Activated CD4-positive, alpha-beta T cell treated with anti-CD3 and anti-CD28 coated beads, Interleukin-2, amount 50 U/mL, for 4 hours (primary cell): ENCODE measurements at places on chromosomes 6 and 20.

DNA sequence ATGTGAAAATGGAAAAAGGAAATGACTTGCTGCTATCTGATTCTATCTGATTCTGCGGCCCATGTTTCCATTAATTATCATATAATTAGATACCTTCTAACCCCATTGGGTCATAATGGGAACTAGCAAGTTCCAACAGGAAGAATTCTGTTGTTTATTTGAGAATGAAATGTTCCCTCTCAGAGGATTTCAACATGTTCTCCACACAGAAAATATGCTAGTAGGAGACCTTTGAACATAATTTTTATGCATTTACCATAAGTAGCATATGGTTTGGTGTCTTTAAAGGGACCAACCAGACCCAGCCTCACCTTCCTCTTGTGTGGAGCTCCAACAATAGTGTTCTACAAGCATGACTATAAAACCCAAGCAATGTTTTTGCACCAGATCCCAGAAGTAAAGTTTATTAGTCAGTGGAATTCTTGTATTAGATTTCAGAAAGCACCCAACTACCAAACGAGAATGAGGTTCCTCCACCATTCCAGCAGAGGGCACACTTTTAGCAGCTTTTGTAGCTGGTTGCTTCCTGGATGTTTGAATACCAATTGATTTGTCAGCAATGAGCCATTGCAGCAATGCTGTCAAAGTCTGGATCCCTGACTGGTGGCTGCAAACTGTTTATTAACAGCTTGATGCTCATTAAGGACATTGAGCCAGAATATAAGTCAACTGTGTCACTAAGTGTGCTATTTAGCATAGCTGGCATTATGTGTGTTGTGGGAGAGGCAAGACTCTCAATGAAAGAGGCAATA, 143.6 kb upstream of the GJE1 start:
- no peak for DNase-seq

DNA sequence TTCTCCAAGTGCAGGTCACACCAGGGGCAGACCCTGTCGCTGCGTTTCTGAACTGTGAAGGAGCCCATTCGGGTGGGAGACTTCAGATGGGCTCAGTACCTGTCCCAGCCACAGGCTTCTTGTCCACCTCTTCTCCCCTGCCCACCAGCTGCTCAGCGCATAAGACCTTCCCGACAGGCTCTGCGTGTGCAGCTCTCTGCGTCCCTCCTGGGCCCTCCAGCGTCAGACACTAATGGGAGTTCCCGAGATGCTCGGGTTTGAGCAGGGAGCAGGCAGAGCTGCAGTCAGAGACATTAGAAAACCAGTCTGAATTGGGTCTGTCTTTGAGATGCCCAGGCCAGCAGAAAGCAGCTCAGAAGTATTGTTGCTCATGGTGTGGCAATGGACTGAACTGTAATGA, 50.4 kb downstream of the TCP11 start:
- no peak for DNase-seq

- no peak for DNase-seq
These were observed 11.8 kb upstream of the GPR6 start for GRCh38 chr6:109966299-109966698.

- no peak for DNase-seq
These were observed 657.5 kb upstream of the GJE1 start for GRCh38 chr6:141475259-141475658.

- no peak for DNase-seq
These were observed 130.0 kb upstream of the SGK1 start for GRCh38 chr6:134447883-134448387.

DNA sequence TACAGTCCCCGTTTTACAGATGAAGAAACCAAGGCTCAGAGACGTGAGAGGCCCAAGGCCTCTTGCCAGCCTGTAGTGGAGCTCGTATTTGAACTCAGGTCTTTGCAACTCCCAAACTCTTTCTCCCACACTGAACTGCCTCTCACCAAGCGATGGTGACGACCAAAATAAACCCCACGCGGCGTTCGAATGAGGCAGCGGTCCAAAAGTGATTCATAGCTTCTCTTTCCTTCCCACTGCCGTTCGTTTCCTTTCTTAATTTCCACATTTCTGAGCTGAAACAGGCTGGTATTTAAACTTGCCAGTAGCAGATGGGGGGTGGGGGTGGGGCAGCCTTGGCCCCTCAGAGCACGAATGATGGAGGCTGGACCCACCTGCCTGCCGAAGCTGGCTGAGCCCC, 252.9 kb upstream of the KCNG1 start:
- DNase-seq = no peak

- DNase-seq = no peak
These were observed 15.2 kb downstream of the PSMG4 start for GRCh38 chr6:3273707-3274521.

- DNase-seq = no peak
These were observed 35.5 kb downstream of the SCP2D1 start for GRCh38 chr20:18849131-18849530.

GRCh38 chr6:115456848-115457247, 603.8 kb downstream of the FRK start:
- DNase-seq = no peak

DNA sequence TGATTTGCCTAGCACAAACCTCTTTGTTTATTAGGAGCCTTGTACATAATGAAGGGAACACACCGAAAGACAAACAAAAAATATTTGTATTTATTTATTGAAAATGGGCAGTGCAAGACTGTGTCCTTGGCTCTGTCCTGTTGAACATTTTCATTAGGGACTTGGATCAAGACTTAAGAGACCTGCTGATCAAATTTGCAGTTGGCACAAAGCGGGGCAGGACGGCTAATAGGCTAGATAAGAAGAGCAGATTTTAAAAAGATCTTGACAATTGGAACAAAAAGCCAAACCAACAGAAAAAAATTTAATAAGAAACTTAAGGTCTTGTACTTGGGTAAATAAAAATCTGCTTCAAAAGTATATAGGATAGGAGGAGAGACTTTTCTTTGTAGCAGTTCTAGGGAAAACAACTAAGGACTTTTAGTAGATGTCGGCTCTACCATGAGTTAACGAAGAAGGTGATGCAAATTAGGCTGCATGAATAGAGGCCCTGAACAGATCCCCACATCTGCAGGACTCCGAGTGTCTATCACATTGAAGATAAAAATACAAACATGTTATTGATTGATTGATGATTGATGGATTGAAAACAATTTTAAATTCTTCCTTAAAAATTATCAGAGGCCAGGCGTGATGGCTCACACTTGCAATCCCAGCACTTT, 124.1 kb upstream of the SPACA1 start:
- DNase-seq = no peak

DNA sequence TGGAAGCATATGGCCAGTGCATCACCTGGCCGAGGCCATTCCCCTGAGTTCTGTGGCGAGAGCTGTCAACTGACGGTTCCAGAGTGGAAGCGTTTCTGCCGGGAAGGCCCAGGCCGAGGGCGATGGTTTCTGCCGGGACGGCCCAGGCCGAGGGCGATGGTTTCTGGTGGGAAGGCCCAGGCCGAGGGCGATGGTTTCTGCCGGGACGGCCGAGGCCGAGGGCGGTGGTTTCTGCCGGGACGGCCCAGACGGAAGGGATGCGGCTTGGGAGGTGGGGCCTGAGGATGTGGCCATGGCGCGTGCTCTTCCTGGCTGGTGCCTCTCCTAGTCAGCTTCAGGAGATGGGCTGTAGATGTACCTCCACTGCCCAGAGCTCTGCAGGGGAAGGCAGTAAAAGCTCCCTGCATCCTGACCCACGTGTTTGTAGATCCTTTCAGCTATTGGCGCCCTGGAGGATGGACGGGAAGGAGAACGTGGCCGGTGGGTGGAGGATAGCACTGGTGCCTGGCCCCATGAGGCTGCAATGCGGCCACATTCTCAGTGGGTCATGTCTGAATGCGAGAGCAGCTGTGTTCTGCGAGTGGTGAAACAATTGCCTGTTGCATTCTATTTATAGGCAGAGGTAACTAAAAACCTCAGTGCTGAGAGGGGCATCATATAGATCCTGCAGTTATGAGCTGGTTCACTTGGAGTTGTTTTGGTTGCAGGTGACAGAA, 12.8 kb downstream of the TPD52L2 start:
- DNase-seq = no peak

GRCh38 chr6:147209762-147210449, 5.7 kb downstream of the STXBP5 start:
- no peak for DNase-seq

GRCh38 chr6:36701401-36701991, 3.9 kb downstream of the RAB44 start:
- no peak for DNase-seq

DNA sequence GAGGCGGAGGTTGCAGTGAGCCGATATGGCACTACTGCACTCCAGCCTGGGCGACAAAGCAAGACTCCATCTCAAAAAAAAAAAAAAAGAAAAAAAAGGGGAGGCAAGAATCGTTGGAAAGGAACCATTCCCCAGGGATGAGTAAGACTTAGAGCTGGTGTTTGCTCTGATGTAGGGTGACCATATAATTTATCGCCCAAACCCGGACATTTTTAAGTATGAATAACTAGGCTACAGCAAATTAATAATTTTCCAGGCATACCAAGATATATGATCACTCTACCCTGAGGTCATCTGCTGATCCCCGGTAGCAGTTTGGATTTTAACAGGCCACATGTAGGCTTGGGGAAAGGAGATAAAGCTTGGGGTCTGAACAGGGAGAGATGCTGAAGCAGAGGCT, 260.9 kb downstream of the BTBD9 start:
- DNase-seq = no peak

GRCh38 chr20:16846006-16846405, 97.8 kb downstream of the OTOR start:
- no peak for DNase-seq

DNA sequence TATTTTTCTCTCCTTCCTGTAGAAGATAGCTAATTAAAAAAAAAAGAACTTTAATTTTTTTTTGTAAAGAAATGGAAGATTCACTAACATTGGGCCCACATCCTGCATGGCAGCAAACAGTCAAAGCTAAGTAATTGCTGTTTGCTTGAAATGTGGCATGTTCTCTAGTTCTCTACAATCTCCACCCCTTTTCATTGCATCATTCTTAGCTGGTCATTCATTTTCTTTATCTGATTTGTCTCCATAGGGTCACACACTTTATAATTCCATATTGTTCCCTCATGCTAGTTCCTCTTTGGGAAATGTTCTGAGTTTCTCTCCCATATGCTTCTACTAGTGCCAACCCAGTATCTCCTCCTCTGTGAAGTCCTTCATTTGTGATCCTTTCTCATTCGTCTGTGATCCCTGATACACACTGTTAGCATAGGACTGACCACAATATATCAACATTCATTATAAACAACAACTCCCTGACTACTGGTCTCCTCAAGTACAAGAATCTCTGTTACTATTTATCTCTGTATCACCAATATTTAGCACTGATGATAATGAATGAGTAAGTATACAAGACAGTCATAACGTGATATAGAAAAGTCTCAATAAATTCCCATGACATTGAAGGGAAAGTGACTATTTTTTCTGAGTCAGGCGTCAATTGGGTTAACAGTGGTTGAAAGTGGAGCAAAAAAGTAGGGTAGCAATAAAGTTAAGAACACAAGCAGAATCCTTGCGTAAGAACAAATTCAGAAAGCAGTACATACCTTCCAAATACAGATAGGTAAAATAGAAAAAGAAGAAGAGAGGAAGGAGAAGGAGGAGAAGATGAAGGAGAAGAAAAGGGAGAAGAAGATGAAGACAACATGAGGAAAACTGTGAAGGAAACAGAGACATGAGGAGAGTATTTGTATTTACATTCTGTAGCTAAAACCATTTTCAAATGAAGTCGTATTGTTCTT, 33.2 kb upstream of the MYB start:
- DNase-seq = no peak

DNA sequence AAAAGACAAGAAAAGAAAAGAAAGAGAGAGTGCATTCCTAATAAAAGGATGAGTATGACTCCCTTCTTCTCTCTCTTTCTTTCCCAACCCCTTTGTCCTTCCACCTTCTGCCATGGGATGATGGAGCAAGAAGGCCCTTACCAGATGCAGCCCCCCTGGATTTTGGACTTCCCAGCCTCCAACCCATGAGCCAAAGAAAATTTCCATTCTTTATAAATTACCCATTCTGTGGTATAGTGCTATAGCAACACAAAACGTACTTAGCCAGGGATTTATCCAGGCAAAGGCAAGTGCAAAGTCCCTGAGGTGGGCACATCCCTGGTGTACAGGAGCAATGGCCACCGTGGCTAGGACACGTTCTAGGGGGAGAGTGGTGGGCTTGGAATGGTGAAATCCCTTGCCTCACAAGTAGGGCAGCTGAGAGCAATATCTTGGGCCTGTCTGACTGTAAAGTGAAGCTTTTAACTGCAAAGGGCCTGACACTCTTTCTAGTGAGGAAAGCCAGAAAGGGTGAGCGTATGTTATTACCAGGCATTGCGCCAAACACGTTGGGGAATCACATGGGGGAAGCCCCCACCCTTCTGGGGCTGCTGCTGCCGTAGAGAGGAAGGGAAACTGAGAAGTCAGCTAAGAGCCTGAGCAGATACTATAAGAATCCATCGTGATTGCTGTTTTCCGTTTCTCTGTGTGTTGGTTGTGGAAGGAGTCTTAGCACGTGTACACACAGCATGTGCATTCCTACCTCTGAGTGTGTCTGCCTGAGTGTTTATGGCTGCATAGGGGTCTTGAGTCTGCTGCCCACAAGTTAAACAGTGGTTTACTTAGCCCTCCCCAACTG, 50.7 kb upstream of the SIRPA start:
- DNase-seq = no peak

GRCh38 chr6:39490108-39490507, 167.6 kb upstream of the KCNK16 start:
- DNase-seq = no peak

- DNase-seq = no peak
These were observed 6.5 kb downstream of the RIPOR2 start for GRCh38 chr6:24929242-24929641.

- DNase-seq = no peak
These were observed 5.6 kb upstream of the NCOA3 start for GRCh38 chr20:47496118-47496517.

DNA sequence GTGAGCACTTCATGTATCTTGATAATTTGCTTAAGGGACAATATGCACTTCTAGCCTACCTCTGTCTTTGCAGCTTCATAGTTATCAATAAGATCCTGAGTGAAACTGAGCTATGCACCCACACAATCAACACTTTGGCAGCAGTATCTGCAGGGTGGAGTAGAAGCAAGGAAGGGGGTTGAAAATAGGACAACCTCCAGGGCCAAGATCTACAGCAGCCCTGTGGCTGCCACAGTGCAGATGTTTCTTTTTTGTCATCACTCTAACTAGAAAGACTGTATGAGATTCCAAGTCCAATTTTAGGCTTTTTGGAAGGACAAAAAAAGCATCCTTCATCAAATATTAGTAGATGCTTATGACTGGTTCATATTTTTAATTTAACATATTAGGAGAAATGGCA, 336.1 kb upstream of the CITED2 start:
- DNase-seq = no peak
